ENCODE measurements at places on chromosomes 12 and 14.
A peak's percentile ranks its signal among the peaks of the same experiment; 100 is the strongest.

DNA sequence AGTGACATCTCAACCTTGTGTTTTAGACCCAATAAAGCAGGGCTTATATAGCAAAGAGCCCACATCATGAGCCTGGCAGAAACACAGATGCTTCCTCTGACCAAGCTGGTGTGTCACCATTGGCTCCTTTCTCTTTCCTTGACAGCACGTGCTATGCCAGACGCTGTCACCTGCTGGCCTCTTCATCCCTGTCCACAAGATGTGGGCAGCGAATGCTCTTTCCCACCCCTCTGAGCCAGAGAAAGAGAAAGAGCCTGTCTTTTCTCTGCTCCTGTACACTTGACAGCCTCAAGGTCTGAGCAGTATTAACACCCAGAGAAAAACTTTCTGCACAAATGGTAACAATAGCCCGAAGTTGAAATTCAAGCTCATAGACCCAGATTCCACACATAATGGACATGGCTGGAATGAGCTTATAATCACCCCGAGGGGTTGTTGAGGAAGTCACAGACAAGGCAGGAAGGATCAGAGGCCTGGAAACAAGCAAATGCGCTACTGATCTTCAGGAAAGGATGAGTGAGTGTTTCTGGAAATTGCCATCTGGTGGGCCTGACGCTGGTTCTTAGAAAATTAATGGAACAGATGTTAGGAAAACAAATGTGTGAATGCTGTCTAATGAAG, 8.9 kb downstream of the TGFB3 start:
- DNase-seq, result no peak

DNA sequence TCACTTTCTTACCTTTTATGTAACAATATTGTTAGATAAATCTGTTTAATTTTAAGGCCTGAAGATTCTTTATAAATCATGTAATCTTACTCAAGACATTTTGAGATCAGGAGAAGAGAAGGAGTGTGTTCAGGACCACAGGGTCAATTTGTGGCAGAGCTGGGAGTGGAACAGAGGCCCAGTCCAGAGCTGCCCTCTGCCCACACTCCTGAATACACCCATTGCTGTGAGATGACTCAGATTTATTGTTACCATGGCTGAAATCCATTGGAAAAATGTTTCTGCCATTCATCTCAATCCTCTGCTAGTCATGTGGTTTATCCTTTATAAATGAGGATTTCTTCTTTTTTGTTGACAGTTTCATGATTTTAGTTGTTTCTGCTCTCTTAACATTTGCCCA, 100.5 kb upstream of the STXBP6 start:
- no peak for DNase-seq

- DNase-seq, result no peak
Observed at GRCh38 chr14:73526036-73526984, 10.6 kb upstream of the ACOT1 start.

- DNase-seq, result no peak
Observed at GRCh38 chr12:75744607-75745256, 233.3 kb upstream of the KRR1 start.

GRCh38 chr14:99389174-99389826, 91.4 kb downstream of the SETD3 start:
- DNase-seq, result peak; percentile 16

- no peak for DNase-seq
Observed at GRCh38 chr14:65151609-65151956, 49.3 kb upstream of the MAX start.

DNA sequence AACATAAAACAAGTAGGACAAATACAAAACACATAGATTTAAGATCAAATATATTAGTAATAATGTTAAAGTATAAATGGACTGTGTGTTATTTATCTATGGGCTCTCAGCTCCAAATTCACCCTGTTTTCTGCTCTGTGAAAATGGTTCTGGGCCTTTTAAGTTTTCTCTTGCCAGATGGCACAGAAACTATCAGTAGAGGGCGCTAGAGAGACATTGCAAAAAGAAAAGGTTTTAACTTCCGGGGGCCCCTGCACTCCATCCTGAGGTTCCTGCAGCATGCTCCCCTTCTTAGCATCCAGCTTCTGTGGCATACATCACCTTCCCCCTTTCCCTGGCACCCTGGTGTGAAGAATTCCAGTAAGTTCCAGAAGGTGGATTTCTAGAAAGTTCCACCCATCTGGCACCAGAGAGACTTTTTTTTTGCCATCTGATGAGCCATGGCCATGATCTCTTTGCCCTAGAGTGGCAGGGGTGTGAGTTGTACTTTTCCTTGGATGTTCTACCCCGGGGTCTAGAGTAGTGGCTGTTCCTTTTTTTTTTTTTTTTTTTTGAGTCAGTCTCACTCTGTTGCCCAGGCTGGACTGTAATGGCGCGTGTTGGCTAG, 29.3 kb downstream of the ZCRB1 start:
- DNase-seq, result no peak

DNA sequence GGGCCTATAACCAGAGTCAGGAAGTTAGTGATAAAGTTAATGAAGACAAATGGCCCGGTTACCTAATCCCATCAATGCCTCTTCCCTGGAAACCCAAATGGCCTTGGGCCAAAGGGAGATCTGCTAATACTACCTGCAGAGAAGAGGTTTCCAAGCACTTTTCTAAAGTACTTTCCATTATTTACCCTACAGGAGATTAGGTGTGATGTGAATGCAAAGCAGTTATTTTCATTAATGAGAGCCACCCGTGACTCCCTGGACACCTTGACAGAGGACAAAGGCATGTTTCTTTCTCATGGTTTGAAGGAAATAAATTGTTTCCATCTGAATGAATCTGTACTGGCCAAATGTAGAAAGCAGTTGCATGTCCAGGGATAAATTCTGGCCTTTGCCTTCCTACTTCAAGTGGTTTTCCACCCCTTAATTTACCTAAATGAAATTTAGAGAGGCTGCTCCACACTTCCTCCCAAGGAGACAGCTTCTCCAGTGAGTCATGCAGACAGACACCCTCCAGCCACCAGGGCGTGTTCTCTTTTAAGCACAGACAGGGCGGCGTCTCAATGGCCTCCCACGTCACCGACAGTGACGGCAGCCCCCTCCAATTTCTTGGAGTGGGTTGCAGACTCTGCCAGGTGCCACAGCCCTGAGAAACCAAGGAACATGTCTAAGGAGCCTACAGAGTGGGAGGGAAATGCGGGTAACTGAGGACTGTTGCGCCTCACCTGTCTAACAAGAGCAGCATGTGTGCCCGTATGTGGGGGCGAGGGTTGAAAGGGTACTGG, 43.9 kb upstream of the GNPNAT1 start:
- no peak for DNase-seq

DNA sequence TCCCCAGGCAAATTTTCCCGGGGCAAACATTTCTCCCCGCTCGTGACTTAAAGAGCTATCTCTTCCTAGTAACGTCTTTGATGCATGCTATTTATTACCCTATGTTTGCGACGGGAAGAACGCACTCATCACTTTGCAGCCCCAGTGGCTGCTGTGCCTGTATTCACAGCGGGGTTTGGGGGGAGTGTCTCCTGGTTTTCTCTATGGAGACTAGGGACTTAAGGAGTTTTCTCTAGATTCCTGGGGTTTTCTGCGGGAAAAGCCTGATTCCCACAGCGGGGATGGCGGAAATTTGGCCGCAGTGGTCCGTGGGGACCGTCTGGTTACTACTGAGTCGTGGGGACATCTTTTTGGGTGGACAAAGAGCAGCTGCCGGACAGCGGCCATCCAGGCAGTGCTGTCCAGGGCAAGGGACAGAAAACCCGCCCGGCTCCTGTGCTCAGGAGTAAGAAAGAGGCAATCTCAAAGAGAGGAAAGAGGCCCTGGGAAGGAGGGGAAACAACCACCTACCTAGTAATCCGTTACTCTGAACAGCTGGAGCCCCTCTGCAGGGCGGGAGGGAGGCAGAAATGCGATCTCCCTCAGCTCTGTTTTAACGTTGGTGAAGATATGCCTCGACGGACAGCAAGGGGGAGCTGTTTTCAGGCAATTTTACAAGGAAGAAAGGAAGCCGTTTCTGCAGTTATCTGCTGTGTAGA, 771 bp upstream of the AVPR1A start:
- DNase-seq, result no peak

GRCh38 chr12:24996820-24997219, 47.9 kb upstream of the BCAT1 start:
- no peak for DNase-seq

DNA sequence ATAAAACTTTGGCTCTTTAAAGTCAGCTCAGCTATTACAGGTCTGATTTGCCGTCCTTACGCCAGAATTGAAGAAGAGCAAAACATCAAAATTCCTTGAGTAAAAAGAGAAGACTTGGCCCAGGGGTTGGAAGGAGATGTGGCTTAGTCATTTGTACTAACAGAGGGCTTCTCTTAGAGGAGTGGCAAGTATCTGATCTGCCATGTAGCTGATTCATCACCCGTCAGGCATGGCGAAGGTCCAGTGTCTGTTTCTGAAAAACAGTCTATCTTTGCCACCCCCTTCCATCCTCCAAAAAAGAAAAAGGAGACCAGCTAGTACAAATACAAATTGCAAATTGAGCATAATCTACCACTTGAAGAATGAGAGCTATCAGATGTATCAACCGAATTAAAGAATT, 91.9 kb downstream of the RAD52 start:
- DNase-seq, result no peak

DNA sequence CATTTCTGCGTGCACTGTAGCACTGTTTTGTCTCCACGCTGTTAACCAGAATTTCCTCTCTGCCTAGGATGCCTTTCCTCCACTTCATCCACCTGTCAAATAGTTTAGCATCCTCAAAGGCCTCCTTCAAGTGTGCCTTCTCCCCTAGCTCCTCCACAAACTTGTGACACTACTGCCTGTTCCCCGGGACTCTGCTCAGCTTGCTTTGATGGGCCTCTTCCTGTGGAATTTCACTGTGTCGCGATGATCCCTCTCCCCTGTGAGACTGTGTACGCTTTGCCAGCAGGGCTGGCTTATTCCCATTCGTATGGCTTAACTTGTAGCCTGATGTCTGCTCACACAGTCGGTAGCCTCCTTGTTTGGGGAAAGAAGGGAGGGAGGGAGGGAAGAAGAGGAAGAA, 426.8 kb downstream of the VRK1 start:
- DNase-seq, result no peak

GRCh38 chr12:103114296-103115055, 157.0 kb downstream of the ASCL1 start:
- no peak for DNase-seq

GRCh38 chr12:25623816-25624215, 70.7 kb upstream of the LMNTD1 start:
- no peak for DNase-seq

DNA sequence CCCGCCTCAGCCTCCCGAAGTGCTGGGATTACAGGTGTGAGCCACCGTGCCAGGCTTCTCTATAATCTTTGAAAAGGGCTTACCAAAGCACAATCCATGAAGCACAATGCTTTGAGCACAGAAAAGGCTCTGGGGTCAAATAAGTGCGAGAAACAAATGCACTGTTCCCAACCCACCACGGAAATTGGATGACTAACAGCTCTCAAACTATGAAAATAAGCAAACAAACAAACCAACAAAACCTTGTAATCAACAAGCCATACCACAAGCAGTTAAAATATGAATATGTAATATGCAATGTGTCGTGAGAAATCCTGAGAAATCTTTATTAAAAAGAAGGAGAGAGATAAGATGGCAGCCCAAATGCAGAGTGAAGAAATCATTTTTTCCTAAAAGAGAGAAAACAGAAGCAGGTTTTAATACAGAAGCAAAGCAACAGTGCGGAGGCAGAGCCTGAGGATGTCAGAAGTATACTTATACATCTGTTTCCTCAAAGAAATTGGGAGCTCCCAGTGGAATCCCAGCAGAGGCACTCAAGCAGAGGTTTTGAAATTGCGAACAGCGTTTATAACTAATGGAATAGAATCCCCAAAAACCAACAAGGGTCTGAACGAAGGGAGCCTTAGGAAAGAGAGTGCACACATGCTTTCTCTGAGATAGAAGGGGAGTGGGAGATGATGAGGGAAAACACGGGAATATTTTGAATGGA, 17.1 kb downstream of the SMCO2 start:
- no peak for DNase-seq

- no peak for DNase-seq
Observed at GRCh38 chr14:33792009-33792719, 158.7 kb downstream of the EGLN3 start.

- DNase-seq, result no peak
Observed at GRCh38 chr12:109772622-109773321, 59.1 kb downstream of the FAM222A start.

GRCh38 chr12:97194546-97194945, 268.1 kb upstream of the RMST start:
- DNase-seq, result no peak

GRCh38 chr12:83461336-83461935, 774.7 kb downstream of the TMTC2 start:
- DNase-seq, result no peak

GRCh38 chr12:66127650-66128049, 2.9 kb downstream of the LLPH start:
- no peak for DNase-seq

DNA sequence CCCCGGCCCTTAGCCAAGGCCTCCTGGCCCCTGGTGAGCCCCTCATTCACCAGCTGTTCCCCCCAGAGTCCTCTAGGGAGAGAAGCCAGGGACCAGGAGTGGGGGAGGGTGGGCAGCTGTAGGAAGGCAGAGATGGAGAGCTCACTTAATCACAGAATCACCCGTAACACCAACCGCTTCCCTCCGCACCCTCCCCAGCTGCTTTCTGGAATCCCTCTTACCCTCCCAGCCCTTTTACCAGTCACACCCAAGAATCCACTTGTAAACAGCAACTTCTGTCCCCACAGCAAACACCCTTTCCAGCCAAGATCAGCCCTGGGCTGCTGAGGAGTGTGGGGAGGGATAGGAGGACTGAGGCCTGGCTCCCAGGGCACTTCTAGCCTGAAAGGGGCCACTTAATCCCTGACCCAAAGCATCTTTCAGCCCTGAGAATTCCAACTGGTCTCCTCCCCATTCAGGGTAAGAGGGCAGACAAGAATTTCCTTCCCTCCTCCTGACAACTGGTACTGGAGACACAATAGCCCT, 18.8 kb downstream of the NCKAP5L start:
- no peak for DNase-seq

DNA sequence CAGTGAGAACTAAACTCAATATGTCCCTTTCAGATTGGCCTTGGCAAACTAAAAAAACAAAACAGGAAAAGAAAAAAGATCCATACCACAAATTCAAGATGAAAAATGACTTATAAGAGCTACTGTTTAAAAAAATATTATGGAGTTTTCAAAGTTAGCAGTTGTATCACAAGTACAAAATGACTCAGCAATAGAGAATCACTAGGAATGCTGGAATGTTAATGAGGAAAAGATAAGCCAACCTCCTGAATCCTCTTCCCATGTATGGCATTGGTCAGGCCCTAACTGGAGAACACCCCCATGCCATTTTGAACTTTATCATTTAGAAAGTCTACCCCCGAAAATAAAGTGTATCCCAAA, 62.2 kb downstream of the PPP1R36 start:
- no peak for DNase-seq

GRCh38 chr14:103090481-103091020, 4.0 kb upstream of the EXOC3L4 start:
- no peak for DNase-seq

DNA sequence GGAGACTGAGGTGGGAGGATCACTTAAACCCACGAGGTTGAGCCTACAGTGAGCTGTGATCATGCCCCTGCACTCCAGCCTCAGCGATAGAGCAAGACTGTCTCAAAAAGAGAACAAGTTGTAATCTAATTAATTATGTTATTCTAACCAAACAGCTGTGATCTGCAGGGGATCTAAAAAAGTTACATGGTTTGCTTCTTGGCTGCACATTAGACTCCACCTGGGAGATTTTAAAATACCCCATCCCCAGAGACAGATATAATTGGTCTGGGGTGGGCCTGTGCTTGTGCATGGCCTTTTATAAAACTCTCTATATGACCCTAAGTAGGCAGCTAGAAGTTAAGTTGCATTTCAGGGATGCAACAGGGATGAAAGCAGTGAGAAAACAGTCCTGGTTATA, 76.7 kb downstream of the SCAF11 start:
- no peak for DNase-seq
